ENCODE measurements at places on chromosomes 13 and 19. TPM values are rescaled to one million over a fixed set of nuclear protein-coding genes. Genes with fewer than 3 reads are reported as not detected.

Gene RAB20
- total RNA-seq, result 10.3 TPM

Gene FFAR2
- 0.27 TPM for total RNA-seq

Gene MEIOSIN
- total RNA-seq, result not detected

Gene C19orf53
- 91.1 TPM for total RNA-seq

Gene URAD
- total RNA-seq, result not detected

Gene SIGLEC10
- 0.40 TPM for total RNA-seq

Gene ELSPBP1
- not detected for total RNA-seq

Gene ADPRHL1
- 442 TPM for total RNA-seq

Gene S1PR2
- 5.3 TPM for total RNA-seq

Gene ZSCAN4
- not detected for total RNA-seq

Gene TNFRSF19
- total RNA-seq, result 41.6 TPM

Gene POMP
- 113 TPM for total RNA-seq

Gene TNNT1
- total RNA-seq, result 50.2 TPM

Gene F2RL3
- 0.30 TPM for total RNA-seq

Gene ZAR1L
- not detected for total RNA-seq

Gene ZNF582
- total RNA-seq, result 5.5 TPM

Gene GAPDHS
- total RNA-seq, result not detected

Gene TMEM255B
- total RNA-seq, result 12.1 TPM

Gene CACNG6
- total RNA-seq, result not detected

Gene USHBP1
- 9.3 TPM for total RNA-seq

Gene KCNRG
- 0.32 TPM for total RNA-seq

Gene HNRNPM
- total RNA-seq, result 129 TPM

Gene SIGLEC7
- 0.50 TPM for total RNA-seq

Gene ZNF614
- 5.1 TPM for total RNA-seq

Gene CLEC17A
- total RNA-seq, result not detected

Gene NR2C2AP
- 5.5 TPM for total RNA-seq

Gene LAIR1
- 5.9 TPM for total RNA-seq

Gene C19orf67
- total RNA-seq, result not detected

Gene UBE2S
- total RNA-seq, result 24.5 TPM

Gene GFY
- not detected for total RNA-seq

Gene PGLYRP1
- total RNA-seq, result 0.50 TPM

Gene KLK4
- total RNA-seq, result not detected

Gene COX6B2
- not detected for total RNA-seq

Gene ATXN8OS
- total RNA-seq, result not detected
